ENCODE measurements at places on chromosomes 12 and 14.

DNA sequence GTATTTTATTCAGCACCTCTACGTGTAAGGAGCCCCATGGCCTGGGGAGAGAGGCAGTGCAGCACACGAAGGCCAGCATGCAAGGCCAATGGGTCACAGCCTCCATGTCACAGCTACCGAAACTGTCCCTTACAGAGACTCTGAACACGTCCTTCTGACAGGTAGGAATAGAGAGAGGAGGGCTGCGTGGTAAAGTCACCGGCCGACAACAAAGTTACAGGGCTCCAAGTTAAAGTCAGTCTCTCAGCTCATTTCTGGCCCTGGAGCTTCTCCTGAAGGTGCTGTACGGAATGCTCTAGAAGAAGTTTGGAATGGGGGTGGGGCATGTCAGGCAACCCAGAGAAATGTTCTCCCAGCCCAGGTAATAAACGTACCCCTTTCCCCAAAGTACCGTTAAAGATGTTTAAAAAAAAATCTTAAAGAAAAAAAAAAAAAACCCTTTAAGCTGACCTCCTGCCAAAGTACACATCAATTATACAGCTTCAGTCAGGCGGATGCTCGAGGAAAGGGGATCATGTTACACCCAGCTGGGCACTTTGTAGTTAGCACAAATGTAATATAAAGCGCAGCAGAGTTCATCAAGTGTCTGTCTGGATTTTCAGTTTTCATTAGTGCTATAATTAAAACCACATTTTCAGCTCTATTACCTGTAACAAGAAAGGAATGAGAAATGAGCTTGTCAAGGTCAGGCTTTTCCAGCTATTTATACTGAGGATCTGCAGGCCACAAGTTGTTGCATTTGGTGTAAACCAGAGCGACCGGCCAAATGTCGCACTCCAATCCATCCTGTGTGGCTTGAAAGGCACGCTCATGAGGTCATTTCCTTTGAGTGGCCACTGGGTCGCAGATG is 53.3 kb upstream of the CDKN3 start:
- no peak for DNase-seq

GRCh38 chr12:132583736-132584135 is 26.6 kb downstream of the LRCOL1 start:
- no peak for DNase-seq

GRCh38 chr14:100857233-100857922 is 31.5 kb downstream of the MEG3 start:
- no peak for DNase-seq

DNA sequence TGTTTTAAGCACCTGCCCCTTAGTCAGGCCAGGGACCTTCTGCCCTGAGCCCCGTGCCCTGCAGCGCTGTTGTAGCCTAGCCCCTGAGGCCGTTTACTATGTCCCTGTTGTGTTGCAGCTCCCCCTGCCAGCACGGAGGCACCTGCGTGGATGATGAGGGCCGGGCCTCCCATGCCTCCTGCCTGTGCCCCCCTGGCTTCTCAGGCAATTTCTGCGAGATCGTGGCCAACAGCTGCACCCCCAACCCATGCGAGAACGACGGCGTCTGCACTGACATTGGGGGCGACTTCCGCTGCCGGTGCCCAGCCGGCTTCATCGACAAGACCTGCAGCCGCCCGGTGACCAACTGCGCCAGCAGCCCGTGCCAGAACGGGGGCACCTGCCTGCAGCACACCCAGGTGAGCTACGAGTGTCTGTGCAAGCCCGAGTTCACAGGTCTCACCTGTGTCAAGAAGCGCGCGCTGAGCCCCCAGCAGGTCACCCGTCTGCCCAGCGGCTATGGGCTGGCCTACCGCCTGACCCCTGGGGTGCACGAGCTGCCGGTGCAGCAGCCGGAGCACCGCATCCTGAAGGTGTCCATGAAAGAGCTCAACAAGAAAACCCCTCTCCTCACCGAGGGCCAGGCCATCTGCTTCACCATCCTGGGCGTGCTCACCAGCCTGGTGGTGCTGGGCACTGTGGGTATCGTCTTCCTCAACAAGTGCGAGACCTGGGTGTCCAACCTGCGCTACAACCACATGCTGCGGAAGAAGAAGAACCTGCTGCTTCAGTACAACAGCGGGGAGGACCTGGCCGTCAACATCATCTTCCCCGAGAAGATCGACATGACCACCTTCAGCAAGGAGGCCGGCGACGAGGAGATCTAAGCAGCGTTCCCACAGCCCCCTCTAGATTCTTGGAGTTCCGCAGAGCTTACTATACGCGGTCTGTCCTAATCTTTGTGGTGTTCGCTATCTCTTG is 7.6 kb downstream of the DLK1 start:
- DNase-seq = no peak

DNA sequence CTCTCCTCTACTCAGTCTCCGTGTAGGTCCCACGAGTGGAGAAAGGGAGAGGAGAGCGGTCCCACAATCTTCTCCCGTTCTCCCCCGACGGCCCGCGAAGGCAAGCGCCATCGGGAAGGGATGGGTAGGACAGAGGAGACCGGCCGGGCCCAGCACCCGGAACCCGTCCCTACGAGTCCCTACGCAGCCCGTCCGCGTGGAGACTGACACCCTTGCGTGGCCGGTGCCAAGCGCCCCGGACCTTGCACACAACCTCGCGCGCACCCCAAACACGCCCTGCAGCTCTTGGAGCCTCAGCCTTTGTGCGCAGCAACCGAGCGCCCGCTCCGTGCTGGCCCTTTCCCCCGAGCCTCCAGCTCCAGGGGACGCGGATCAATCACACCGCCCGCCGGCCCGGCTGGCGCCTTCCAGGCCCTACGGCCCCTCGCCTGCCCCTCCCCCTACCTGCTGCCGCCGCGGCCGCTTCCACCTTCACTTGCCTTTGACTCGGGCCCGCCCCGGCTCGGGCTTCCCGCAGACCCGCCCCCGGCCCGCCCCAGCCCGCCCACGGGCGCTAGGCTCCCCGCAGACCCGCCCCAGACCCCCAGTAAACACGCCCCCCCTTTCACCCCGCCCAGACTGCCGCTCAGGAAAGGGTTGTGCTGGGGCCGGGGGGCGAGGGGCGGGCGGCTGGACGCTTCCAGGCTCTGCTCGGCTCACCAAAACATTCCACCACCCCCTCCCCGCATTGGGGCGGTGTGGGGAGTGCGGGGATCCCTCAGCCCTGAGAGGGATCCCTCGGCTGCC is at the start of gene NDRG2:
Gene NDRG2 (minus strand): TSS at position 477 of the 786 bp plus-strand sequence. CDS start 1,746 bp downstream, outside the sequence.
- DNase-seq = peak; percentile 49

DNA sequence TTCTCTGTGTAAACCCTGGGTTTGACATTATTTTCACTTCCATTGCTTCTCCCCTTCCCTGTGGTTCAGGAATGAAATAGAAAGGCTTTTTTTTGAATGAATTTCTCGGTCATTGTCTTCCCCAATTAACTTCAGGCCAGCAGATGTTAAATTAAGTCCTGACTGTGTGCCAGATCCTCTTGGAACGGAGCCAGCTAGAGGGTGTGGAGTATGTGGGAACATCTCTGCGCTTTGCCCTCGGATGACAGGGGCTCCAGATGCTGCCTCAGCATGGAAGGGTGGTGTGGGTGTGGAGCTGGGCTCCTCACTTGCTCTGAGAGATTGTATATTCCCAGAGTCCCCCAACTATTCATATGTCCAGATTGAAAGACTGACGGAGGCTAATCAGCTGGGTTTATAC is 13.1 kb downstream of the KRT85 start:
- no peak for DNase-seq

DNA sequence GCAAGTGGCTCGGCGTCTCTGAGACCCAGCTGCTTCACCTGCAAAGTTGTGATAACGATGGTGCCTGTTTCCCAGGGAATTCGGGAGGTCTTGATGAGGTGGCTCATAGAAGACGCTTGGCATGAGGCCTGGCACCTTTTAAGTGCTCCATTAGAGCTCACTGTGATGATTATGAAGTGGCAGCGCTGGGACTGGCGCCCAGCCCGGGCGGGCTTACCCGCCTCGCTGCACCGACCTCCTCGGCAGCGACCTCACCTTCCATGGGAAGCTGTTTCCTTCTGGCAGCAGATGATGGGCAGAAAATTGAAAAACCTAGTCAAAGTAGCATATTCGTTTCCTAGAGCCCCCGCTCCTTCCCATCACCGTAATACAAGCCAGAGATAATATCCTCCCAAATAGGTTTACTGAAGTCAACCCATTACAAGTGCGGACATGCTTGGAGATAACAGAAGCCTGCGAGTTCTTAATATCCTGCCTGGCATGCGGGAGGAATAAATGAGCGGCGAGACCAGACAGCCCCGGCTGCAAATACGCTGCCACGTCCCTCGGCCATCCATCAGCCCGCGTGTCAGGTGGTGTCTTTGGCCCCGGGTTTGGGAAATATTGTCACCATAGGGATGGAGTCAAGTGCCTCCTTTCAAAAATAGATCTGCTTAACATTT is 35.2 kb upstream of the DLK1 start:
- no peak for DNase-seq

- DNase-seq = no peak
Observed at GRCh38 chr12:73589220-73589619, 948.4 kb upstream of the ATXN7L3B start.

GRCh38 chr12:120314220-120314619 is 12.1 kb downstream of the SIRT4 start:
- peak; percentile 51 for DNase-seq

DNA sequence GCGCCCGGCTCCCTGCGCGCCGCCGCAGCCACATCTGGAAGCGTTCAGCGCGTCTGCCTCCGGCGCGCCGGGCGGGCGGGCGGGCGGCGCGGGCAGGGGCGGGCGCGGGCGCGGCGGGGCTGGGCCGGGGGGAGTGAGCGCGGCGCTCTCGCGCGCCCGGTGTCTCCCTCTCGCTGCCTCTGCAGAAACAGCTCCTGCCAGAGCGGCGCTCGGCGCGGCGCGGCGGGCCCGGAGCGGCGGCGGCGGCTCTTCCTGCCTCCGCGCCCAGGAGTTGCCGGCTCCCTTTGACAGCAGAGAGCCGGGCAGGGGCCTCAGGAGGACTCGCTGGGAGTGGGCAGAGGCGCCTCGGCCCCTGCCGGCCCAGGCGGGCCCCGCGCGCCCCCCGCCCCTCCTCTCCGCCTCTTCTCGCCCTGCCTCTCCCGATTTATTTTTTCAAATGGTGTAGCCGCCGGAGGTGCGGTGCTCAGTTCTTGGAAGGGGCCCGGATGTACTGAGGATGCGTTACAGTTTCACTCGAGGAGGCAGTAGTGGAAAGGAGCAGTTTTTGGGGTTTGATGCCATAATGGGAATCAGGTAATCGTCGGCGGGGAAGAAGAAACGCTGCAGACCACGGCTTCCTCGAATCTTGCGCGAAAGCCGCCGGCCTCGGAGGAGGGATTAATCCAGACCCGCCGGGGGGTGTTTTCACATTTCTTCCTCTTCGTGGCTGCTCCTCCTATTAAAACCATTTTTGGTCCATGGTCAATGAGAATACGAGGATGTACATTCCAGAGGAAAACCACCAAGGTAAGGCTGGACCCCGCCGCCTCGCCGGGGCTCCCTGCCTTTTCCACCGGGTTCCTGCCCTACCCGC is at the start of gene CACNA1C:
Gene CACNA1C (plus strand): TSS at position 162 of the 853 bp plus-strand sequence. CDS start 576 bp downstream, at position 738.
- no peak for DNase-seq

DNA sequence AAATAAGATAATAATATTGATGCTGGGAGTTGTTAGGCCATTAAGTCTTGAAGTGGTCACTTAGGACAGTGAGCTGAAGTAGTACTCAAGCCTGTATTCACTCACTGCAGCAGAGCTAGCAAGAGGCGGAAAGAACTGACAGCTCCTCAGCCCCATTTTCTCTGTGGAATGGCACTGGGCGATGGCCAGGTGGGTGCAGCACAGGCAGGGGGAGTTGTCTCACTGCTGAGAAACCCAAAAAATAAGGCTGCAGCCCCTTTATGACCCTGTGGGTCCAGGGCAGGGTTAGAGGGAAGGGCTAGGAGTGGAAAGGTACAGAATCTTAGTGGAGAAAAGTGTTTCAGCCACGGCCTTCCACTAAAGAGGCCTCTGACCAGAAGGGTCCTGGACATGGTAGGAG is 35.5 kb downstream of the PDZRN4 start:
- DNase-seq = no peak

DNA sequence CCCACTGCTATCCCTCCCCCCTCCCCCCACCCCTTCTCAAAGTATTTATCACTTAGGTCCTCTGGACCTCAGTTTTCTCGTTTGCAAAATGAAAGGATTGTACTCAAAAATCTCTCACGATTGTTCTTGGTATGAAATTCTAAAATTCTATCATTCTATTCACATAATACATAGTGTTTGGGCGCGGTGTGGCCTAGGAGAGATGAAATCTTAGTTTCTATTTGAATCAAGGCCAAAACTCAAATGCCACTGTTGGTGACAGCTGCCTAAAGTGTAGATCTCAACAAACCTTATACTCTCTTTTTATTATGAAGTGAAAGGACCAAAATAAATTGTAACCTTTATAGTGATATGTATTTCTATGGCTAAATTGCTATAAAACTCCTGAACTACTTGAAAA is 23.7 kb upstream of the YAF2 start:
- no peak for DNase-seq

GRCh38 chr12:44031472-44032185 is 195.7 kb downstream of the TMEM117 start:
- DNase-seq = no peak

GRCh38 chr12:7101047-7101693 is 7.8 kb downstream of the C1RL start:
- no peak for DNase-seq

- no peak for DNase-seq
Observed at GRCh38 chr12:89439941-89440340, 84.7 kb downstream of the GALNT4 start.

All from A549 (cell line).